ENCODE measurements at places on chromosomes 13 and 19. TPM values are rescaled to one million over a fixed set of nuclear protein-coding genes. Genes with fewer than 3 reads are reported as not detected.

Gene RASIP1
- total RNA-seq: 0.15 TPM

DNA sequence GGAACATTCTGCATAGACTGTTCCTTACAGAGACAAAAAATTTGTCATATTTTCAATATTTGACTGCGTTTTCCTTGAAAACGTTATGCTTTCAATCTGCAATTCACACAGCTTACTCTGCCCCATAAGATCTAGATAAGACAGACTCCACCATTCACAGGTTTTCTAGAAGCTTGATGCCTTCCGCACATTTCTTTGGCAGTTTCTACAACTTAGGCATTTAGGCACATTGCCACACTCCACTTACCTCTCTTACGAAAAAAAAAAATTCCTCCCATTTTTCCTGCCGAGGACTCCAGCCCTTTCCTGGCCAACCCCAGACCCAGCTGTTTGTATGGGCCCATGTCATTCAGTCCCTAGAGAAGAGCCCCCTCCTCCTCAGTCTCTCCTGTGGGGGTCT, 11.2 kb downstream of the ATP12A start:
- H3K36me3 ChIP-seq: no peaks in the 10 kb centered on the region
- H3K27ac ChIP-seq: no peak overlapping the region

Gene SBSN
- total RNA-seq: not detected

GRCh38 chr13:27455331-27455855, 5.0 kb upstream of the MTIF3 start:
- peaks cover 2% of the 10 kb centered on the region for H3K27me3 ChIP-seq
- H3K4me1 ChIP-seq: peaks cover 32% of the 10 kb centered on the region
- DNase-seq: peak; percentile 31
- peaks cover 3% of the 10 kb centered on the region for H3K36me3 ChIP-seq

GRCh38 chr13:24896061-24896460, 132.1 kb downstream of the RNF17 start:
- H3K4me3 ChIP-seq: no peak overlapping the region
- no peaks in the 10 kb centered on the region for H3K27me3 ChIP-seq
- DNase-seq: no peak
- H3K4me1 ChIP-seq: no peaks in the 10 kb centered on the region
- peaks cover 45% of the 10 kb centered on the region for H3K36me3 ChIP-seq

Gene TNFSF9
- total RNA-seq: 5.8 TPM

DNA sequence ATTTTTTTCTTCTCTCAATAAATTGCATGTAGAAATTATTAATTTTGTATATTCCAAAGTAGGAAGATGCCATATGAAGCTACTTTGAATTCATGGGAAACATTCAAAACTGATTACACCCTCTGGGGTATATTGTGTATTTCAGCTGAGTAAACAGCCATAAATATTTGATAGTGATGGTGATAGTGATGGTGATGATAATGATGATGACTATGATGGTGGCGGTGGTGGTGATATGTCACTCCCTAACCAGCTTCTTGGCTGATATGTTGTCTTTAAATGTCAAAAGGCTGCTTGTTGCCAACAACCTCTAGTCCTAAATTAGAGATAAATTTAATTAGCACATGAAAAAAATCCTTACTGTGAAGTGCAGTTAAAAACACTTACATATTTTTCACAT, 102.0 kb downstream of the LRCH1 start:
- no peak overlapping the region for H3K4me3 ChIP-seq
- H3K27ac ChIP-seq: no peak overlapping the region
- DNase-seq: no peak
- peaks cover 18% of the 10 kb centered on the region for H3K4me1 ChIP-seq
- H3K36me3 ChIP-seq: peaks cover 28% of the 10 kb centered on the region
- no peaks in the 10 kb centered on the region for H3K27me3 ChIP-seq

Gene PARP4
- 72.2 TPM for total RNA-seq

- H3K4me3 ChIP-seq: no peak overlapping the region
- H3K36me3 ChIP-seq: no peaks in the 10 kb centered on the region
- no peak overlapping the region for H3K27ac ChIP-seq
- H3K4me1 ChIP-seq: no peaks in the 10 kb centered on the region
- no peaks in the 10 kb centered on the region for H3K27me3 ChIP-seq
Observed at GRCh38 chr13:72071713-72072112, 204.7 kb upstream of the DACH1 start.

- no peaks in the 10 kb centered on the region for H3K36me3 ChIP-seq
- H3K27me3 ChIP-seq: no peaks in the 10 kb centered on the region
- no peak for DNase-seq
- no peaks in the 10 kb centered on the region for H3K4me1 ChIP-seq
- no peak overlapping the region for H3K4me3 ChIP-seq
- H3K27ac ChIP-seq: no peak overlapping the region
Observed at GRCh38 chr13:107942030-107942617, 273.2 kb downstream of the LIG4 start.

Gene LGALS4
- 0.93 TPM for total RNA-seq

DNA sequence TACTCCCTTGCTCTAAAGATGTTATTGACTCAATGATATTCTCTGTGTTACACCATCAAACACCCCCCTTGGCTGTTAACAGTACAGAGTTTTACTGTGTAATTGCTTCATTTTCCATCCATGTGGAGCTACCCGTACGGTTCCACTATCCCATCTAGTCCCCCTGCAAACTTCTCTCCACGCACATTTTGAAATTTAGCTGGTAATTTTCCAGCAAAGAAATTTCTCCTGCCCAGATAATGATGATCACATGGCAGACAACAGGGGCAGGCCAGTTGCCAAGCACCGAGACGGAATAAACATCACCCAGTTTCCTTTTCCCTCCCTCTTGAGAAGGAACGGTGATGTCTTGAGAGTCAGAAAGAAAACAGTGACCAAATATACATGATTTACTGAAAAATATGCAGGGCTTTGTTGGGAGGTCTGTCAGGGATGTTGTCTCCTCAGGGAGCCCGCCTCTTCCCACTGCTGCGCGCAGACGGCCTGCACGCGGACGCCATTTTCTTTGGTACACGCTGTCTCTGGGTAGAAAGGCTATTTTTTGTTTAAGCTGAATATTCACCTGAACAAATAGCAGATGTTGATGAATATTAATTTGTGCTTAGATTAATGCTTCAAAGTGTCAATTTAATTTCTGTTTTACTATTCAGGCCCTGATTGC, 109.9 kb downstream of the OLFM4 start:
- DNase-seq: no peak
- no peaks in the 10 kb centered on the region for H3K36me3 ChIP-seq
- H3K27me3 ChIP-seq: no peaks in the 10 kb centered on the region
- H3K27ac ChIP-seq: no peak overlapping the region

Gene ZNF235
- 5.2 TPM for total RNA-seq

DNA sequence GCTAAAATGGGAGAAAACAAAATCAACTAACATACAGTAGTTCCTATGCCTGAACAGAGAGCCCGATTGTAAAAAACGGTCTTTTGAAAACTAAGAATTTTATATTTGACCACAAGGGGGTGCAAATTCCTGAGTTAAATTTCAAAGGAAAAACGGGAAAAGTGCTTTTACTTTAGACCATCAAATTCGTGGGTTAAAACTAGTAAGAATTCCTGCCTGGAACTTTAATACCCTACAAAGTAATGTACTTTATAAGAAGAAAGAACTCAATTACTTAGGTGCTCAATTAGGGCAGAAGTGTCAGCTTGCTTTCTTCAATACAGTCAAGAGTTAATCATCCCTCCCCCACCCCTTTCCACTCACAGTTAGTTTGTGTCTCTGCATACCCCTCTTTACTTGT, 69.8 kb downstream of the KCNRG start:
- H3K4me3 ChIP-seq: no peak overlapping the region
- H3K27ac ChIP-seq: no peak overlapping the region

Data from activated CD4-positive, alpha-beta memory T cell treated with anti-CD3 and anti-CD28 coated beads, Interleukin-2, amount 10 ng/mL, durations not matched to agents 7 days and 5 days (primary cell).